ENCODE measurements at places on chromosomes 5 and 9.

DNA sequence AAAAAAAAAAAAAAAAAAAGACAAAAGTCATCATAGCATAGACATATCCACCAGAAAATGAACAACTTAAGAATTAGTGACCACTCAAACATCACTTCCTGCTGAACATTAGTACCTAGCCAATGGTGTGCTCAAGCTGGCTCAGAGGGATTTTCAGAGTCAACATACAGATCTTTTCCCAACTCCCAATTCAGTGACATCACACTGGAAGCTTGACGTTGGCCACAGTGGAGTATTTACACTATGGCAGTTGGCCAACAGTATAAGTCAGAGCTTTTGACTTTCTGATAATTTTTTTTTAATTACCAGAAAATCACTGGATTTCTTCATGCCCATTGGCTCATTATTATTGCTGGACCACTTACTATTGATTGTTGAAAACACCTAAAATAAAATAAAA, 383.5 kb downstream of the ARHGEF28 start:
- no peak for ATAC-seq

GRCh38 chr5:59119480-59119879, 536.6 kb downstream of the RAB3C start:
- ATAC-seq, result no peak

DNA sequence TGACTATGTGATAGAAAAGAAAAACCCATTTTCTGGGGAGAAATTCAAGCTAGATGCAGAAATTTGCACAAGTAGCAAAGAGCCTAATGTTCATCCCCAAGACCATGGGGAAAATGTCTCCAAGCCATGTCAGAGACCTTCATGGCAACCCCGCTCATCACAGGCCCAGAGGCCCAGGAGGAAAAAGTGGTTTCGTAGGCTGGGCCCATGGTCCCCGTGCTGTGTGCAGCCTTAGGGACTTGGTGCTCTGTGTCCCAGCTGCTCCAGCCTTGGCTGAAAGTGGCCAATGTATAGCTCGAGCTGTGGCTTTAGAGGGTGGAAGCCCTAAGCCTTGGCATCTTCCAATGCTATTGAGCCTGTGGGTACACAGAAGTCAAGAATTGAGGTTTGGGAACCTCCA, 711.2 kb upstream of the ZNF608 start:
- no peak for ATAC-seq

DNA sequence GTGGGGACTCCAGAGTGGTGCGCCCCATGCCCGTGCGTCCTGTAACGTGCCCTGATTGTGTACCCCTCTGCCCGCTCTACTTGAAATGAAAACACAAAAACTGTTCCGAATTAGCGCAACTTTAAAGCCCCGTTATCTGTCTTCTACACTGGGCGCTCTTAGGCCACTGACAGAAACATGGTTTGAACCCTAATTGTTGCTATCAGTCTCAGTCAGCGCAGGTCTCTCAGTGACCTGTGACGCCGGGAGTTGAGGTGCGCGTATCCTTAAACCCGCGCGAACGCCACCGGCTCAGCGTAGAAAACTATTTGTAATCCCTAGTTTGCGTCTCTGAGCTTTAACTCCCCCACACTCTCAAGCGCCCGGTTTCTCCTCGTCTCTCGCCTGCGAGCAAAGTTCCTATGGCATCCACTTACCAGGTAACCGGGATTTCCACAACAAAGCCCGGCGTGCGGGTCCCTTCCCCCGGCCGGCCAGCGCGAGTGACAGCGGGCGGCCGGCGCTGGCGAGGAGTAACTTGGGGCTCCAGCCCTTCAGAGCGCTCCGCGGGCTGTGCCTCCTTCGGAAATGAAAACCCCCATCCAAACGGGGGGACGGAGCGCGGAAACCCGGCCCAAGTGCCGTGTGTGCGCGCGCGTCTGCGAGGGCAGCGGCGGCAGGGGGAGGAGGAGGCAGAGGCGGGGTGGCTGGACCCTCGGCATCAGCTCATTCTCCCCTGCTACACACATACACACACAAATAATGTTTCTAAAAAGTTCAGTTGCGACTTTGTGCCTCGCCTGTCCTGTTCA, 668 bp downstream of the GLIS3 start:
- peak; percentile 6 for ATAC-seq
